ENCODE measurements at places on chromosomes 6 and 20. TPM values are rescaled to one million over a fixed set of nuclear protein-coding genes. Genes with fewer than 3 reads are reported as not detected.

GRCh38 chr6:95133578-95133977 lies 443.8 kb upstream of the MANEA start:
- no peak overlapping the region for H3K27ac ChIP-seq
- no peaks in the 10 kb centered on the region for H3K4me1 ChIP-seq
- no peak overlapping the region for H3K4me3 ChIP-seq
- DNase-seq = no peak

DNA sequence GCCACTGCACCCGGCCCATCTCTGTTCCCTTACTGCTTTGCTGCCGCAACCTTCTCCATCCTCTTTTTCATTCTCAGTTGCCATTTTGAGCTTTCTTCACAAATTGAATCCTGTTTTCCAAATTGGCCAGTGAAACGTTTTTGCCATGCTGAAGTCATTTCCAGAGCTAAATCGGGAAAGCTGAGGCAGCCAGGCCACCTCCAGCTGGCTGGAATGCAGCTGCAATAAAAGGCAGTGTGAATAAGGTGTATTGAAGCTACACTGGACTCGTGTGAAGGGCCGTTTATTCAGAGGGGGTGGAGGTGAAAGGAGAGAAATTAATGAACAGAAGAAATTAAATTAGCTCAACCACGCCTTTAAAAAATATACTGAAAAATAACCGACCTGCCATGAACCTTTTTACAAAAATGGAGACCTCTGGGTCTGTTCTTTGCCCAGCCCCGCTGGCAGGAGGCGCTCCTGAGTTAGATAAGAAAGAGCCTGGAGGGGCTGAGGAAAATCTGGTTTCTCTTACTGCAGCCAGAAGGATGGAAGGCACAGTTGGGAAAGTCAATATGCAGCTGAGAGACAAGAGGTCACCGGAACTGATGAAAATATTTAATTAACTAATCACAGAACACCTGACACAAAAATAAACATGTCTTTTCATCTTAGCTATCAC lies 283.9 kb downstream of the FOXC1 start:
- no peak for DNase-seq
- H3K4me3 ChIP-seq = no peak overlapping the region
- H3K27ac ChIP-seq = no peak overlapping the region
- H3K4me1 ChIP-seq = no peaks in the 10 kb centered on the region
- H3K27me3 ChIP-seq = no peaks in the 10 kb centered on the region

- no peak overlapping the region for H3K4me3 ChIP-seq
- no peaks in the 10 kb centered on the region for H3K4me1 ChIP-seq
- no peak for DNase-seq
- no peaks in the 10 kb centered on the region for H3K27me3 ChIP-seq
These were observed 81.7 kb downstream of the PERP start for GRCh38 chr6:138025528-138025978.

DNA sequence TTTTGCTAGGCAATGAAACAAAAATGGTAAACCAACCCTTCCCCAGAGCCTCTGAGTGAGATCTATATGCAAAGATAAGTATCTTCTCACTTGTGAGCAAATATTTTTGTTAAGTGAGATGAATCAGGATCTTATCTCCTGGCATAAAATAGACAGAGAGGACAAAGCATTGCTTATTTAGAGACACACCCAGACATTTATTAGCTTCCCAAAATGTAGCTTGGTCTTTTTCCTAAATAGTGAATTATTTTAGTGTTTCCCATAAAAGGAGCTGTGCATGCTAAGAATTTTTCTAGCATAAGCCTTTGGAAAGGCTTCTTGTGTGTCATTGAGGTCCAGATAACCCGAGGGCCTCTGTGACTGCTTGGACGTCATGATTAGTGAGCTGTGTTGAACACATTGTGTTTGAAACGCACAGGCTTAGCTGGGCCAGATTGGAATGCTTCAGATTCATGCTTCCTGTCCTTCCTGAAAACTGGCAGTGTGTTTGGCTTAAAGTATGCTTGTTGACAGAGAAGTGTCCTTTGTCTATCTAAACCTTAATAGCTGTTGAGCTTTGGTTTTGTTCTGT lies 16.5 kb downstream of the MTHFD1L start:
- H3K27ac ChIP-seq = peak overlapping the region; percentile 61
- H3K27me3 ChIP-seq = no peaks in the 10 kb centered on the region
- H3K4me1 ChIP-seq = peaks cover 17% of the 10 kb centered on the region
- DNase-seq = peak; percentile 84
- no peaks in the 10 kb centered on the region for H3K36me3 ChIP-seq
- no peak overlapping the region for H3K4me3 ChIP-seq

GRCh38 chr6:255041-255750 lies 37.1 kb upstream of the DUSP22 start:
- no peaks in the 10 kb centered on the region for H3K36me3 ChIP-seq
- H3K4me3 ChIP-seq = no peak overlapping the region
- DNase-seq = no peak
- H3K4me1 ChIP-seq = no peaks in the 10 kb centered on the region
- H3K27me3 ChIP-seq = no peaks in the 10 kb centered on the region

DNA sequence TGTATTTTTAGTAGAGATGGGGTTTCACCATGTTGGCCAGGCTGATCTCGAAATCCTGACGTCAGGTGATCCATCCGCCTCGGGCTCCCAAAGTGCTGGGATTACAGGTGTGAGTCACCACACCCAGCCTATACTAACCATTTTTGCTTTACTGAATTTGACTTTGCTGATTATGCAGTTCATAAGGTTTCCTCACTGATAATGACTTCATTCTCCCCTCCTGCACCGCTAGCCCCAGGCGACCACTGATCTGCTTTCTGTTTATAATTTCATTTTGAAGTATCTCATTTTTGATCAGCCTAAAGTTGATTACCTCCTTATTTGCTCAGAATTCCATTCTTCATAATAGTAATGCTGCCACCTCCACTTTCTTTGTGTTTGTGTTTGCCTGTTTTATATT lies 48.7 kb upstream of the FAM83D start:
- H3K4me3 ChIP-seq = no peak overlapping the region
- H3K27me3 ChIP-seq = no peaks in the 10 kb centered on the region
- H3K27ac ChIP-seq = no peak overlapping the region
- H3K36me3 ChIP-seq = no peaks in the 10 kb centered on the region

- H3K27ac ChIP-seq = no peak overlapping the region
- peaks cover 33% of the 10 kb centered on the region for H3K4me1 ChIP-seq
- no peak overlapping the region for H3K4me3 ChIP-seq
- peak; percentile 74 for DNase-seq
- H3K27me3 ChIP-seq = no peaks in the 10 kb centered on the region
- no peaks in the 10 kb centered on the region for H3K36me3 ChIP-seq
These were observed 143.8 kb downstream of the UNC5CL start for GRCh38 chr6:40894962-40895799.

- no peaks in the 10 kb centered on the region for H3K36me3 ChIP-seq
- peaks cover 26% of the 10 kb centered on the region for H3K4me1 ChIP-seq
- H3K27me3 ChIP-seq = no peaks in the 10 kb centered on the region
- DNase-seq = no peak
These were observed 114.8 kb downstream of the DST start for GRCh38 chr6:56527934-56528333.

- H3K4me1 ChIP-seq = peaks cover 4% of the 10 kb centered on the region
- H3K4me3 ChIP-seq = no peak overlapping the region
- no peaks in the 10 kb centered on the region for H3K36me3 ChIP-seq
- H3K27ac ChIP-seq = peak overlapping the region; percentile 34
These were observed 170.8 kb downstream of the SASH1 start for GRCh38 chr6:148513145-148514071.

GRCh38 chr6:16092140-16092539 lies 36.7 kb upstream of the MYLIP start:
- H3K4me3 ChIP-seq = no peak overlapping the region
- H3K27ac ChIP-seq = no peak overlapping the region
- no peaks in the 10 kb centered on the region for H3K27me3 ChIP-seq
- H3K36me3 ChIP-seq = no peaks in the 10 kb centered on the region
- H3K4me1 ChIP-seq = no peaks in the 10 kb centered on the region

DNA sequence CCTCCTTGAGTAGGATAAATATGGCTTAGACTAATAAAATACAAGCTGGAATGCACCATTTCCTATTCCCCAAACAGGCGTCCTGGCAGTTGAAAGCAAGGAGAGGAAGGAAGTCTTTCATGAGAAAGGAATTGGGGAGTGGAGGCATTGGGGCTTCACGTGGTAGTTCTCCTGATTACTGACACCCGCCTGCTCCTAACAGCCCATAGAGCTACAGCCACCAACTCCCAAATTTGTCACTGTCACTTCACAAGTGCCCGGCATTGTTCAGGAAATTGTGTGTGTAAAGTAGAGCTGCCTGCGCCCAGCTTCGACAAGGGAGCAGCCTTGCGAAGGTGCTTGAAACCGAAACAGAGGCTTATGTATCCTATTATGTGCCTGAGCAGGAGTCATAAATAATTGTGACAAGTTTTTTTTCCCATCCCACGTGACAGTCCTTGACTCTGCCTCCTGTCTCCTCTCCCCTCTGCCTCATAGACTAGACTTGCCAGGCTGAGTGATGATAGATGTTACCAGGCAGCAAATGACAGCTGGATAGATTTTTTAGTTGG lies 301.7 kb upstream of the ZFP64 start:
- no peaks in the 10 kb centered on the region for H3K27me3 ChIP-seq
- H3K36me3 ChIP-seq = no peaks in the 10 kb centered on the region
- DNase-seq = no peak
- no peaks in the 10 kb centered on the region for H3K4me1 ChIP-seq

DNA sequence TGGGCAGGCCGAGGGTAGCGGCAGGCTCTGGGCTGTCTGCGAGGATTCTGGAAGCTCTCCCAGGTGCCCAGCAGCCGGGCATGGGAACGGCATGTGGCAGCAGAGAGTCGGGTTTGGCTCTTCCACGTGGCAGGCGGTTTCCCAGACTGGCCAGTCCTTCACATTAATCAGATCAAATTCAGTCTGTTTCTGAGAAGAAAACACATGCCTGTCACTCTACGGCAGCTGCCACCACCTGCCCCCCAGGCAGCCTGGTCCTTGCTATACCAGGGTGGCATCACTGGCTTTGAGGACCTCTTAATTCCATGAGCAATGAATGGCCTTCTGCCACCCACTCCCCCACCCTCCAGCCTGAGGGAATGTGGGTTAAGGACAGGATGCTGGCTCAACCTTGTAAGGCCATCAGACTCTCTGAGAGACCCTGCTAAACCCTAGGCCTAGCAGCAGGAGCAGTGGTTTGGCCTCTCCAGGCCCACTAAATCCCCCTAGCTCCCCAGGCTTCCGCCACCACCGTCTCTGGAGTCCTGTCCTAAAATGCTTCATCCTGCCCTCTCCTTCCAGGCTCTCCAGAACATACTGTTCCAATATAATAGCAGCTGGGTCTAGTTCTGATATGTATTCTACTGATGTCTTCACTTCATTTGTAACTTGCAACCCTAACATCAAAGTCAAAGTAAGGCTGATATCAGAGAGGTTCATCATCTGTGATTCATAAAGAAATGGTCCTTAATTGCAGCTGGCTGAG lies 47.8 kb downstream of the PLCG1 start:
- no peak for DNase-seq
- H3K36me3 ChIP-seq = no peaks in the 10 kb centered on the region
- H3K4me3 ChIP-seq = no peak overlapping the region
- no peaks in the 10 kb centered on the region for H3K27me3 ChIP-seq
- H3K27ac ChIP-seq = no peak overlapping the region
- H3K4me1 ChIP-seq = no peaks in the 10 kb centered on the region

DNA sequence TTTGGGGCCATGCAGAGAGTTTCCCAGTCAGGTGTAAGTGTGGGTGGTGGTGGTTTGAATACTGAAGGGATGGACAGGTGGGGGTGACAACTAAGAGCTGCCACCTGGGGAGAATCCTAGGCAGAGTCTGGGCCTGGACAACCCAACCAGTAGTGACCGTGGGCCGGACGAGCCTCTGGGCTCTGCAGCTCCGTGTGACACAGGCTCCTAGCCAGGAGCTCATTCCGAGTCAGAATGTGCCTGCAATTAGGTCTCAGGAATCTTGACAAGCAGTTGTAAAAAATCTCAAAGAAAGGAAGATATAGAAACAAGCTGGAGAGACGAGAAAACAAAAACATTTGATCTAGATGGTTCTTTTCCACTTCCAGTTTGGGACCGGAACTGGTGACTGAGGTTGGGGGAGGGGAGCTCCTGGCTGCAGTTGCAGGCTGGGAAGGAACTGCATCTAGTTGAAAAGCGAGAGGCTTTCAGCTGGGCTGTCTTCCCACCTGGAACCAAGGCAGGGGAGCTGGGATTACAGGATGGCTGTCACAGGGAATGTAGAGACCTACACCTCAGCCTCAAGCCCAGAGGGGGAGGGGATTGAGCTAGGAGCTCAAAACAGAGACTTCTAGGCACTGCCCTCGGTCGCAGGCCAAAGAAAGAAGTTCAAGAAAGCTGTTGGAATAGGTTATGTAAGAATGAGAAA lies 156.9 kb downstream of the PAX1 start:
- H3K4me3 ChIP-seq = no peak overlapping the region
- no peak overlapping the region for H3K27ac ChIP-seq
- H3K27me3 ChIP-seq = no peaks in the 10 kb centered on the region
- no peaks in the 10 kb centered on the region for H3K36me3 ChIP-seq

DNA sequence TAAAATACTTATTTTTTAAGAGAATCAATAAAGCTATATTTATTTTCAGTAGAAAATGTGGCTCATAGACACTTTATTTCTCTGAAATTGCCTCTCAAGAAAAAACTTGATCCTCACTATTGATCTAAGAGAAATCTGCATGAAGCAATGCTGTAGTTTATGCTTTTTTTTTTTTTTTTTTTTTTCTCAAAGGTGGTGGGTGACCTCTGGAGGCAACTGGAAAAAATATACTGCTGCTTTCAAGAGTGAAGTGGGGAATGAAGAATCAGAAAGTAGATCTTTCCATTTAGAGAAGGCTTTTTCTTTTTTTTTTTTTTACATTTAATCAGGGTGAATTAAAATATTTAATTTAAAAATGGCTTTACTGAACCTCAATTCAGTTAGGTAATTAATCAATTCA lies 169.3 kb downstream of the SLC16A10 start:
- DNase-seq = no peak
- H3K27ac ChIP-seq = no peak overlapping the region
- no peaks in the 10 kb centered on the region for H3K27me3 ChIP-seq
- peaks cover 7% of the 10 kb centered on the region for H3K4me1 ChIP-seq

DNA sequence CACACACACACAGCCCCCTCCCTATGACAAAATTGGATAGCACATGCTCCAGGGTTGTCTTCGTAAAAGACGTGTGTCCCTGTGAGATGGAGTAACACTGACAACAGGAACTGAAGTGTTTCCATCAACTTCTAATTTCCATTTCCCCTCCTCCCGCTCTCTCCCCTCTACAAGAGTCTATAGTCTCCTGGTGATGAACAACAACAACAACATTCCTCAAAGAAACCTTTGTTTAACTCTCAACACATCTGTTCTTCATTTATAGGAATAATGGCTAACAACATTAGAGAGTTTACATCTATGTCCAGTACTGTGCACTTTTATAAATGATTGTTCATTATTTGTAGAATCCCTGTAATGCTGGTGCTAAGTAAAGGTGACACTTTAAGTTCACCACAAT lies 205.8 kb upstream of the SSTR4 start:
- H3K4me3 ChIP-seq = no peak overlapping the region
- no peak for DNase-seq
- H3K4me1 ChIP-seq = no peaks in the 10 kb centered on the region
- H3K27me3 ChIP-seq = no peaks in the 10 kb centered on the region

GRCh38 chr6:106743612-106744011 lies 114.2 kb downstream of the QRSL1 start:
- DNase-seq = no peak
- H3K4me3 ChIP-seq = no peak overlapping the region
- no peaks in the 10 kb centered on the region for H3K4me1 ChIP-seq
- no peak overlapping the region for H3K27ac ChIP-seq
- H3K36me3 ChIP-seq = no peaks in the 10 kb centered on the region

The PRR18 gene
- 0.62 TPM for total RNA-seq

The SPDEF gene
- total RNA-seq = 0.62 TPM

The DEFB124 gene
- total RNA-seq = not detected

The RGS17 gene
- total RNA-seq = 3.1 TPM

The ACTL10 gene
- total RNA-seq = 55.0 TPM

The TINAG gene
- total RNA-seq = not detected

The JPH2 gene
- 3.2 TPM for total RNA-seq
